ENCODE measurements at places on chromosomes 1 and 21.

DNA sequence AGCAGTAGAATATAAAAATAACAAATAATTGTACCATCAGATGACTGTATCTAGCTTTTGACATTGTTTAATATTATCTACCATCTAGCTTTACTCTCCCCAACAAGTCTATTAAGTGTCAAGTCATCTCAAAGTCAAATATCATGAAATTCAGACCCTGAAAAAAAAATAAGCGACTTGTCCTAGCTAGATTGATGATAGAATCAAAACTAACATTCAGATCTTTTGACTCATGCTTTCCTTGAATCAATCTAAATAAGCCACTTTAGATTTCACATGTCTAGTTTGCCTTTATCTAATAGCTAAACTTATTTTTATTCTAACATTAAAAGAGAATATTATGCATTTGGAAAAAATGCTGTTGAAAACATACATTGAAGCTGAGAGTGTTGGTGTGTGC is 35.4 kb downstream of the CRB1 start:
- DNase-seq: no peak

DNA sequence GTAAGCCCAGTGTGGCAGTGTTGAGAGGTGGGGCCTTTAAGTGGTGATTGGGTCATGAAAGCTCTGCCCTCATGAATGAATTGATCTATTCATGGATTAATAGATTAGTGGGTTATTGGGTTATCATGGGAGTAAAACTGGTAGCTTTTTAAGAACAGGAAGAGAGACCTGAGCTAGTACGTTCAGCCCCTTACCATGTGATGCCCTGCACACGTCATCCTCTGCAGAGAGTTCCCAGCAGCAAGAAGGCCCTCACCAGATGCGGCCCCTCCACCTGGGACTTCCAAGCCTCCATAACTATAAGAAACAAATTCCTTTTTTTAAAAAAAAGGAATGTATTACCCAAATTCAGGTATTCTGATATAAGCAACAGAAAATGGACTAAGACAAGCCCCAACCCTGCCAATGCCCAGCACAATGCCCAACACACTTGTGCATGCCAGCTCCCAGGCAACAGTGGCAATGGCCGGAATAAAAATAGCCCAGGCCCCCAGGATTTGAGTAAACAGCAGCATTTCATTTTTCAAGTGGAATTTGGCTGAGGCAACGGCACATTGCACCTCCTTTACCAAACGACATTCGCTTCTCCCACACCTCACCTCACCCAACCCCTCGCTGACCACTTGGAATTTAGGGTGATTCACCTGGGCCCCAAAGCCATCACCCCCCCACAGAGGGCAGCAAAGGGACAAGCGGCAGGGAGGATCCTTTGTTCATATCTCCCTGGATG is 215.9 kb downstream of the TOMM20 start:
- no peak for DNase-seq

- DNase-seq: no peak
Observed at GRCh38 chr21:33386222-33386784, 16.9 kb upstream of the IFNGR2 start.

DNA sequence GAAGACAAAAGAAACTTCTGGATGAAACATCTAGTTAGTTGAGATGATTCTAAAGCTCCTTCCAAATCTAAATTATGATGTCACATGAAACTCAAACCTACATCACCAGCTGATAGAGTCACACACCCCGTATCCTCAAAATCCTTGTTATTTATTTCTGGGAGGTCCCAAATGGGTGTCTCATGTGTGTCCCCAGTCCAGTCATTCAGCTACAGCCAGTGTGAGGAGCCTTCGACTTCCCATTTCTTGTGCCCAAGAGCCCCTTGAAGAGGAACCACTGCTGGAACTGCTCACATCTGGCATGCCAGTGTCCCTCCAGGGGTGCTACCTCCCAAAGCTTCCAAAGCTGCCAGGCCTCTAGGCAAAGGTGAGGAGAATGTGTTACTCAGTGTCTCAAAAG is 32.5 kb upstream of the KCNA3 start:
- DNase-seq: no peak

GRCh38 chr1:31818206-31818605 is 2.4 kb upstream of the SPOCD1 start:
- DNase-seq: no peak

DNA sequence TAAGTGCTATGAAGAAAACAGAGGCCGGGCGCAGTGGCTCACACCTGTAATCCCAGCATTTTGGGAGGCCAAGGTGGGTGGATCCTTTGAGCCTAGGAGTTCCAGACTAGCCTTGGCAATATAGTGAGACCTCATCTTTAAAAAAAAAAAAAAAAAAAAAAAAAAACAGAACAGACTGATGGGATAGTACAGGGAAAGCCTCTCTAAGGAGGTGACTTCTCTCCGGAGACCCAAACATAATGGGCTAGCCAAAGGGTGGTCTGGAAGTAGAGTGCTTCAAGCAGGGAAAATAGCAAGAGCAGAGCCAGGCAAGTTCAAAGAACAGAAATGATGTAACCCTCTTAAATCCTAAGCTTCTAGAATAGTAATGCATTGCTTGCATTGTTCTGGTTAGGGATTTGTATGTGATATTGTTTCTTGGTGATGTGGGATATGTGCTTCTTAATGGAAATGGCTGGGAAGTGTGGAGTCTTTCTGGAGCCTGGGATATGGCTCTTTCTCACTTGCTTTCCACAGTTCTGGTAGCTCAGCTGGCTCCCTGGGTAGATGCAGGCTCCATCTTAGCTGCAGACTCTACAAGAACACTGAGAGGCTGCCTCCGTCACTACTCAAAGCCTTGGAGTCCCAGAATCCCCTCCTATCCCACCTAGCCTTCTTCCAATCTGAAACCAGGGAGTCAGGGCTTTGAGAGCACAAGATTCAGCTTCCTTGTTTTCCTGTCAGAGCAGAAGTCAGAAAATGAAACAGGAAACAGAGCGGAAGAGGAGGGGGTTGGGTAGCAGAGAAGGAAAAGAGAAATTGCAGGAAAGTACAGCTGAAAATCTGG is 1.9 kb upstream of the PIGV start:
- no peak for DNase-seq

DNA sequence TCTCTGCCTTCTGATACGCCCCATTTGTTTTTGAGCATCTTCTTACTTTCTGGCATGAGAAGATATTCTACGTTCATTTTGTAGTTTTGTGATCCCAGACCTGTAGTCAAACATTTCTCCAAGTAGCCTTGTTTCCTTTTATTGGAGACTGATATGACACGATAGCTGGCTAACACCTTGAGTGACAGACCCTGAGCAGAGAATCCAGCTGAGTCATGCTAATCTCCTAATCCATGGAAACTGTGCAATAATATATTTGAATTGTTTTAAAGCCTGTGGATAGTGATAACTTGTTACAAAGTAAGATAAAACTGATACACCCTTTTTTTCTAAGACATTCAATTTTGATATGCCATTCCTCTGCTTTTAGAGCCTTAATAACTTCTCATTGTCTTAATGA is 1.2 kb upstream of the IFI44L start:
- no peak for DNase-seq

- no peak for DNase-seq
Observed at GRCh38 chr1:161989786-161990185, 33.9 kb downstream of the OLFML2B start.

All from activated effector memory CD4-positive, alpha-beta T cell treated with Interleukin-2 at 50 U/mL for 16 hours (primary cell).